PC-9 (cell line): ENCODE measurements at places on chromosomes 11 and 22. TPM values are rescaled to one million over a fixed set of nuclear protein-coding genes. Genes with fewer than 3 reads are reported as not detected.

DNA sequence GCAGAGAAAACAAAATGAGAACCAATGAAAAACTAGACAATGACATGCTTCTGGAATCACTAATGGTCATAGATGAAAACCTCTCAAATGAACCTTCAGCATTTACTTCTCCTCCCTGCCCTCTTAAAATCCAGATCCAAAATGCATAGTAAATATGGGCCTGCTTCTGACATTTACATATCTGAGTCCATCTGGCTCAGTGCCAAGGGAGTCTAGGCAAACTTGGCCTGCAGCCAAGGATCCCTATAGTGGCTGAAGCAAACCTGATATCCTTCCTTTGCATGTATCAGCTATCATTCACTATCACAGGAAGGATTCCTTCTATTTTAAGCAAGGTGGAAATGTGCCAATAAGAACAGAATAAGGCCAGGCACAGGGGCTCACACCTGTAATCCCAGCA is 104.8 kb downstream of the C11orf58 start:
- no peak for DNase-seq

Gene PDGFD
- 6.1 and 6.9 TPM in 2 replicates for total RNA-seq

Gene CDC45
- 27.5 and 29.1 TPM in 2 replicates for total RNA-seq

DNA sequence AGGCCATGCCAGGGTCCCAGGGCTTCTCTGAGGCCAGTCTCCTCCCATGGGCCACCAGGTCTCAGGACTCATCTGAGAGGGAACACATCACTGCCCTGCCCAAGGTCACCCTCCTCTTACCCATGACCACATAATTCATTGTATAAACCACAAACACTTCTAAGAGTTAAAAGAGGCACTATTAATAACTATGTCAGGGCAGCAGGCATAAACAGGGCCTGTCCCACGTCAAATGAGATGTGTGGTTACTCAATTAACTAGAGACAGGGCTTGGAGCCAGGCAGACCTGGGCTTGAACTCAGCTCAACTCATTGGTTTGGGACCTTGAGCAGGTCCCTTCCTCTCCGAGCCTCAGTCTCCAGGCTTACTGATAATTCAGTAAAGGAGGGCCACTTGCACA is 33.1 kb downstream of the ARAP1 start:
- DNase-seq: no peak

Gene OR52N4
- total RNA-seq: not detected in 2 replicates

Gene VPREB3
- total RNA-seq: 0.90 and 1.1 TPM in 2 replicates

Gene WT1
- total RNA-seq: not detected in 2 replicates

GRCh38 chr22:17974703-17975372 is 49.5 kb downstream of the MICAL3 start:
- DNase-seq: no peak
